ENCODE measurements at places on chromosomes 6 and 20.

- no peak for DNase-seq
Measured at GRCh38 chr6:141133346-141133745, 999.4 kb upstream of the GJE1 start.

GRCh38 chr6:163207431-163208383, 206.8 kb upstream of the QKI start:
- DNase-seq, result no peak

GRCh38 chr6:116550796-116551195, 2.8 kb upstream of the CALHM4 start:
- no peak for DNase-seq

DNA sequence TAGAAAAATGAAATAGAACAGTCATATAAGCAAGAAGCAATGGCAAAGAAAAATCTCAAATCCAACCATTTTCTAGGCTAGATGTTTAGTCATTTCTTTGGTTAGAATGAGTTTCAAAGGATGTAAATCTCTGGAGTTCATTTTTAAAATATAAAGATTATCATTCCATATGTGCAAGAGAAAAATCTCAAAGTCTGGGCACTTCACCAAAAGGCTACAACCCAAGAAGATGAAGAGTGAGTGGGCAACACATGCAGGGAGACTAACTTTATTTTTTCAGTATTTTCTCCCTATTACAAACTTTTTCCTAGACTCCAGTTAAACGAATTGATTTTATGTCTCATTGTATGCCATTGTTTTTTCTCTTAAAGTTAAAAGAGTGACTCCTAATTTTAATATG, 83.6 kb downstream of the PHACTR1 start:
- DNase-seq, result no peak

GRCh38 chr6:27863962-27864905, 48.0 kb downstream of the OR2B2 start:
- DNase-seq, result no peak

- no peak for DNase-seq
Measured at GRCh38 chr20:61975407-61976129, 90.1 kb downstream of the TAF4 start.

DNA sequence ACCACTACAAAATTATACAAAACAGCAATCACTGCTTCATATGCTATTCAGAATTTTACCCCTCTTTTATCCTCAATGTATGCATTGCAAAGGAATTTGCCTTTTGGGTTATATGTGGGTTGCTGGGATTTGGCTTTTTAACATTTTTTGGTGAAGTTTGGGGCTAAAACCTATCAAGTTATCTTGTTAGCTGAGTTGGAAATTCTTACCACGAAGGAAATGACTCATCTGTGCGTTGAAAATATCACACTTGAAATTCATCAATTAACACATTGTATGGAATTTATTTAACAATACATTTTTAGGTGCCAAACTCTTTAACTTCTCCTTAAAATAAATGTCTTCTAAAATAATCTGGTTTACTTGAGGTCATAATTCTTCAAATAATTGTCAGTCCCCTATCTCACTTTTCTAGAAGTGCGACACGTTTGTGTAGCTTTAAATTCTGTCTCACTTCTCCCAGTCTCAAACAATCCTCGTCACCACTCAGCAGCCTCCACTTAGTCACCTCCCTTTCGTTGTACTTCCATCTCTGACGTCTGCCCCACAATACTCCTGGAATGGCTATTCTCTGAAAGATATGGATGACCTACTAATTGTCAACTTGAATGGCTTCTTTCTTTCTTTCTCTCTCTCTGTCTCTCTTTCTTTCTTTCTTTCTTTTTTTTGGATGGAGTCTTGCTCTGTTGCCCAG, 88.5 kb downstream of the PHACTR1 start:
- DNase-seq, result no peak

DNA sequence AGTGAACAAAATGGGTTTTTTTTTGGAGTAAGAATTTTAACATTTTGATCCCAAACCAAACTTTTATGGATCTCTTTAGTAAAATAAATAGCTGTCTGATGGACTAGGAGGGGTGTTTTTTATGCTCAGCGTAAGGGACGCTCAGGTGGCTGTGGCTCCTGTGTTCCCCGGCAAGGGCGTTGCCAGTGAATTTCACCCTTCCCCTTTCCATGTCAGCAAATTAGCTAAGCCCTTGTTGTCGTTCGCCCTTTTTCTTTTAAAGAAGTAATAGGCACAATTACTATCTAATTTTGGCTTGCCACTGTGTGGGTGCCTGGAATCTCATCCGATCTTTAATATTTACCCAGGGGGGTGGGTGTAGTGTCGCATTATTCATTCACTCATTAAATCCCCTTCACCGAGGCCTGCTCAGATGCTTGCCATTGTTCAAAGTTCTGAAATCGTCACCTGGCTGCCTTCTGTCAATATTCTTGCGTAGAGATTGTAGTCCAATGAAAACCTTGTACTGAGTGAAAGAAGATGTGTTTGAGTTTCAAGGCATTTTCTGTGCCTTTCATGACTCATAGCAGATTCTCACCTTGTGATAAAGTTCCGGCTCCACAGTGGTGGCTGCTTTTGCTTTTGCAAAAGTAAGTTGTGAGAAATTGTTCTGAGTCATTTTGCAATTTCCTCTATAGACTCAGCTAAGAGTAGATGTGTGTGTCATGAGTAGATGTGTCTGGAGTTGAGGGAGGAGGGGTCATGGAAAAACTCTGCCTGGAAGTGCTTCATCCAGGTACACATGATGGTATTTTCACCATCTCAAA, 40.0 kb upstream of the CLDN20 start:
- no peak for DNase-seq

DNA sequence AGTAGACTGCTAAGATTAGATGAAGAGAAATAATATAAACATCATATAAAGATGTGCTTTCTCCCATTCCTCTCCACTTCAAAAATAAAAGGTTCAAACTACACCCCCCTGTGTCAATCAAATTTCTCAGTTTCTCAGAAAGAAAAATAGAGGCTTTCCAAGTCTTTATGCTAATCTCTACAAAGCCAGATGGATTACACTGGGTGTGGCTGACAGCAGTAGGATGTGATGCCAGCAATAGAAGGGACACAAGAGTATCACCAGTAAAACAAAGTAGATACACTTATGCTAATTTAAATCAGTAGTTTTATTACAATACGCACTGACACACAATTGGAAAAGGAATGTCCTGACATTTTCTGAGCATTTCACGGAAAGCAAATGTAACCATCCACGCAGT, 353.4 kb downstream of the RNGTT start:
- DNase-seq, result no peak

DNA sequence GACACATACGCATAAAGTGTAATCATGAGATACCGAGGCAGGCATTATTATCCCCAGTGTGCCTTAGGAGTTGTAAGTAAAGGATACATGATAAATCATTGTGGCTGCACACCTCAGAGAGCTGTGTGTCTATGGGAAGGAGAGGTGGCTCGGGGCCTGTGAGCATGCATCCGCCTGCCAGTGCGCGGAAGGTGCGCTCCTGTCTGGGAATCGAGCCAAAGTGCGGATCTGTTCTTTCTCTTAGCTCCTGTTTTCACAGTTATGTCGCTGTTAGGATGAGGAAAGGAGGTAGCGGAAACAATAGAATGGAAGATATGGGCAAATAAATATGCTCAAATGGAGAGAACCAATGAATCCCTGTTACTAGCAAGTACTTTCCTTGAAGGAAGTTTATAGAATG, 98.0 kb downstream of the ANKRD6 start:
- no peak for DNase-seq

DNA sequence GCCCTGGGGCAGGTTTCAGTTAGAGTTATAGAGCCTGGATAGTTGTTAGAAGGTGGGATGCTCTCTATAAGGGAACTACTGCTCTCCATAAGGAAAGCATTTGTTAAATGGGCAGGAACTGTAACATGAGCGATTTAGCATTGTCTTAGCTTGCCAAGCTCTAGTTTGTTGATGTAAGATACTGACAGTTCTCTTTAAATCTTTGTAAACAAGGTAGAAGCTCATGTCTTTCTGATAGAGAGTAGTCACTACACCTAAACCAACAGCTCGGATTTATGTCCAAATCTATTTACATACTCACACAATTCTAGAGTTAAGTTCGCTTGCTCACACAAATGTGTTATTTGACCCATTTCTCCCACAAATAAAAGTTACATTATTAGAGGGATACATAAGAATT, 87.3 kb downstream of the PLCB1 start:
- DNase-seq, result no peak
